HFFc6 (cell line): ENCODE measurements at places on chromosomes 6 and 20. TPM values are rescaled to one million over a fixed set of nuclear protein-coding genes. Genes with fewer than 3 reads are reported as not detected.

KCNK16 gene
- not detected in 3 replicates for total RNA-seq

MROH8 gene
- total RNA-seq, result 1.3 to 2.1 TPM (median 2.0 TPM) in 3 replicates

ARG1 gene
- not detected in 3 replicates for total RNA-seq

CDH26 gene
- total RNA-seq, result 0.09 to 0.17 TPM in 2 of 3 replicates, not detected in the other

SNAP25 gene
- not detected in 3 replicates for total RNA-seq

HSD17B8 gene
- 0.62 to 1.4 TPM (median 0.83 TPM) in 3 replicates for total RNA-seq

FBXO9 gene
- 118 to 130 TPM (median 121 TPM) in 3 replicates for total RNA-seq

PLTP gene
- total RNA-seq, result 9.1 to 13.6 TPM (median 9.2 TPM) in 3 replicates

C6orf163 gene
- total RNA-seq, result 0.23 to 0.43 TPM (median 0.24 TPM) in 3 replicates

SLC17A5 gene
- 22.4 and 26.7 TPM in 2 replicates for total RNA-seq

KHDC1 gene
- total RNA-seq, result 5.2 to 7.7 TPM (median 6.2 TPM) in 3 replicates

CCM2L gene
- not detected in 3 replicates for total RNA-seq

GTF3C6 gene
- total RNA-seq, result 122 to 127 TPM (median 122 TPM) in 3 replicates

COL10A1 gene
- 1.4 to 3.0 TPM (median 2.1 TPM) in 3 replicates for total RNA-seq

CST2 gene
- total RNA-seq, result not detected in 3 replicates

FLRT3 gene
- total RNA-seq, result 0.05 TPM in 1 of 3 replicates, not detected in the others

OLIG3 gene
- not detected in 3 replicates for total RNA-seq

ZNF391 gene
- 0.37 to 0.60 TPM (median 0.59 TPM) in 3 replicates for total RNA-seq

TFB1M gene
- 16.7 to 21.2 TPM (median 18.6 TPM) in 3 replicates for total RNA-seq

SYNDIG1 gene
- total RNA-seq, result 0.10 TPM in 1 of 2 replicates, not detected in the other

MLIP gene
- not detected in 3 replicates for total RNA-seq

POM121L2 gene
- total RNA-seq, result not detected in 3 replicates

ANGPT4 gene
- total RNA-seq, result not detected in 3 replicates

PHACTR1 gene
- total RNA-seq, result 3.7 to 4.1 TPM (median 4.0 TPM) in 3 replicates

BCL2L1 gene
- total RNA-seq, result 115 to 117 TPM (median 115 TPM) in 3 replicates

RIMS1 gene
- total RNA-seq, result 2.1 TPM in 2 replicates

SHLD1 gene
- 3.4 to 4.3 TPM (median 3.5 TPM) in 3 replicates for total RNA-seq

CLPSL2 gene
- not detected in 3 replicates for total RNA-seq

COL21A1 gene
- not detected in 3 replicates for total RNA-seq

DAAM2 gene
- total RNA-seq, result 1.7 to 8.8 TPM (median 3.2 TPM) in 3 replicates

GMDS gene
- total RNA-seq, result 13.2 to 15.3 TPM (median 14.0 TPM) in 3 replicates

NKAIN2 gene
- not detected in 3 replicates for total RNA-seq

HLA-DOB gene
- 0.29 TPM in 1 of 2 replicates, not detected in the other for total RNA-seq

TSHZ2 gene
- total RNA-seq, result not detected in 3 replicates

RAD21L1 gene
- total RNA-seq, result 0.47 to 0.85 TPM (median 0.51 TPM) in 3 replicates

CAP2 gene
- total RNA-seq, result 69.7 to 83.3 TPM (median 78.8 TPM) in 3 replicates

PNLDC1 gene
- total RNA-seq, result not detected in 3 replicates

TSPO2 gene
- total RNA-seq, result not detected in 3 replicates

FKBP1C gene
- 0.36 to 0.68 TPM (median 0.38 TPM) in 3 replicates for total RNA-seq

MICB gene
- 16.1 to 26.0 TPM (median 18.6 TPM) in 3 replicates for total RNA-seq

SLPI gene
- total RNA-seq, result not detected in 3 replicates

FAM83D gene
- 12.1 to 31.1 TPM (median 26.6 TPM) in 3 replicates for total RNA-seq

EIF6 gene
- total RNA-seq, result 183 to 186 TPM (median 185 TPM) in 3 replicates

THBS2 gene
- total RNA-seq, result 156 to 227 TPM (median 176 TPM) in 3 replicates

LY6G6D gene
- not detected in 3 replicates for total RNA-seq

PRSS16 gene
- total RNA-seq, result not detected in 3 replicates

PPT2 gene
- total RNA-seq, result 15.9 and 19.9 TPM in 2 replicates

NRSN2 gene
- 62.3 to 66.8 TPM (median 65.2 TPM) in 3 replicates for total RNA-seq

C4A gene
- total RNA-seq, result 1.2 to 1.9 TPM (median 1.7 TPM) in 3 replicates

SLC22A7 gene
- not detected in 3 replicates for total RNA-seq

CARMIL1 gene
- total RNA-seq, result 11.5 to 13.5 TPM (median 12.4 TPM) in 3 replicates

UNC5CL gene
- total RNA-seq, result not detected in 3 replicates

RNF182 gene
- total RNA-seq, result 0.48 to 4.8 TPM (median 4.3 TPM) in 3 replicates

IRF4 gene
- total RNA-seq, result not detected in 3 replicates

B4GALT5 gene
- 23.8 to 27.7 TPM (median 24.5 TPM) in 3 replicates for total RNA-seq

HTR1E gene
- not detected in 3 replicates for total RNA-seq

DNAH8 gene
- not detected in 3 replicates for total RNA-seq
